ENCODE measurements at places on chromosomes 11 and 22. TPM values are rescaled to one million over a fixed set of nuclear protein-coding genes. Genes with fewer than 3 reads are reported as not detected.

NCAM1 gene
- total RNA-seq: 1.2 TPM

CTSW gene
- total RNA-seq: 29.5 TPM

GLYATL2 gene
- not detected for total RNA-seq

XNDC1N gene
- total RNA-seq: 15.1 TPM

GTF2H1 gene
- total RNA-seq: 63.1 TPM

RAD9A gene
- total RNA-seq: 47.7 TPM

GAB4 gene
- not detected for total RNA-seq

PTPRJ gene
- 98.5 TPM for total RNA-seq

ART5 gene
- not detected for total RNA-seq

CCDC88B gene
- total RNA-seq: 188 TPM

SCN4B gene
- 0.17 TPM for total RNA-seq

DRAP1 gene
- 165 TPM for total RNA-seq

TEX12 gene
- not detected for total RNA-seq

C11orf52 gene
- total RNA-seq: not detected

MS4A4A gene
- total RNA-seq: not detected

OR8K5 gene
- not detected for total RNA-seq

C11orf65 gene
- total RNA-seq: 0.29 TPM

GRM5 gene
- total RNA-seq: not detected

LDLRAD3 gene
- total RNA-seq: 0.15 TPM

VPREB1 gene
- total RNA-seq: not detected

TRIM44 gene
- 34.7 TPM for total RNA-seq

GUCY1A2 gene
- not detected for total RNA-seq

BSX gene
- not detected for total RNA-seq

MS4A6A gene
- total RNA-seq: not detected
